NCI-H345 (cell line): ENCODE measurements at places on chromosomes 2 and 18.

- DNase-seq = no peak
Measured at GRCh38 chr2:15769676-15770547, 170.4 kb upstream of the MYCN start.

GRCh38 chr2:43041661-43042360 is 184.6 kb downstream of the ZFP36L2 start:
- no peak for DNase-seq

GRCh38 chr18:40407909-40408308 is 1547.1 kb upstream of the PIK3C3 start:
- DNase-seq = no peak

GRCh38 chr2:37421686-37422085 is 77.3 kb downstream of the QPCT start:
- no peak for DNase-seq

- DNase-seq = no peak
Measured at GRCh38 chr2:98026292-98026691, 30.5 kb upstream of the TMEM131 start.

GRCh38 chr18:26540043-26540628 is 8.2 kb downstream of the KCTD1 start:
- no peak for DNase-seq

DNA sequence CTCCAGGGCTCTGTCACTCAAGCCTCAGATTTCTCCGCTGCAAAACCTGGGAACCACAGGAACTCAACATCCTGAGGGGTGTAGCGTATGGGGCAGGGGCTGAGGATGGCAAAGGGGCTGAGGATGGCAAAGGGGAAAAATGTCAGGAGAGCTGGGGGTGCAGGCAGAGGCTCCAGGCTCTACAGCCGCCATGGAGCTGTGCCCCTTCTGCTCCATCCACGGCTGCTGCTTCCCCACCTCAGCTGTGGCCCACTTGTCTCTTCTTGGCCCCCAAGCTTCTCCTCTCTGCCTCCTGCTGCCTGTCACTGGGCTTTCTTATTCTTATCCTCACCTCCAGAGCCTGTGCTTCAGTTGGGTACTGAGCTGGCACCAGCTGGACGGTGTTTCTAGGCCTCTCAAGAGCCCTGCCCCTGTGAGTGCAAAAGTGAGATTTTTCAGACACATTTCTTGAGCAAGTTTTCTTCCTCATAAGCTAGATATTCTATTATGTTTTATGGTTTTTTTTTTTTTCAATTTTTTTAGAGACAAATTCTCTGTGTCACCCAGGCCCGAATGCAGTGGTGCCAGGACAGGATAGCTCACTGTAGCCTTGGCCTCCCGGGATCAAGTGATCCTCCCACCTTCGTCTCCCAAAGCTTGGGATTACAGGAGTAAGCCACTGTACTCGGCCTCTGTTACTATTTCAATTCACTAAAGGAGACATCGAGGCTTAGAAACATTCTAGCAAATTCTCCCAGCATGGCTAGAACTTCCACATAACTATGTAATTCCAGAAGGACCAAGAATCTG is 49.0 kb downstream of the MARCO start:
- no peak for DNase-seq

- DNase-seq = no peak
Measured at GRCh38 chr2:231512222-231512621, 18.0 kb downstream of the NMUR1 start.

GRCh38 chr2:14816069-14817060 is 183.8 kb downstream of the LRATD1 start:
- no peak for DNase-seq

GRCh38 chr2:68774569-68775271 is 40.1 kb downstream of the ARHGAP25 start:
- no peak for DNase-seq

DNA sequence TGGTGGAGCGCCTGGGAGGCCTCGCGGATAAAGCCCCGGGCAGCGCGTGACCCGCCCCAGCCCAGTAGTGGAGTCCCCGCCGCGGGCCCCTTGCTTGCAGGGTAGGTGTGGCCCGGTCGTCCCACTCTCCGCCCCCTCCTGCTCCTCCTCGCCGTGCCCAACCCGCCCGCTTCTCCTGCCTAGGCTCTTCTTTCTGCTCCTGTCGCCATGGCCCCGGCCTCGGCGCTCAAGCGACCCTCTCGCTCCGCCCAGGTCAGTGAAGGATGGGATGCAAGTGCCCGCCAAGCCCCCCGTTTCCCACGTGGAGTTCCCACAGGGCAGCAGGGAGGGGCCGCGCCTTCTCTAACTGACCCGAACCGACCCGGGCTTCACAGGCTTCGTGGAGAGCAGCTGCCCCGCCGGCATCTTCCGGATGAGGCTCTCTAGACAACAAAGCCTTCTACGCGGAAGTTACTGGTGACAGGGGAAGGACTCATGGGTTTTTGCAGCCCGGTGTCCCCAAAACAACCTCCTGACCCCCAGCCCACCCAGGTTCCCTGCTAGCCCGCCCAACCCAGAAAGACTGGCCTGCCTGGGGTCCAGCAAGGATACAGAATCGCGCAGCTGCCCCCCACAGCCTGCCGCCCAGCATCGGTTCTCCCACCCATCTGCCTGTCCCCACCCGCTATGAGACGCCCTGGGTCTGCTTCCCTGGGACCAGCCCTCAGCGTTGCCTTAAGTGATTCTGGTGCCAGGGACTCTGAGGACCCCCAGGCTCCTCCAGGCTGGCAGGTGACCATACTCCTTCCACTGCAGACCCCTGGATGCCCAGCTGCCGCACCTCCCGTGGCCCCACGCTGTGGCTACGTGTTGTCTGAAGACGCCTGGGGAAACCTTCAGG is 32.8 kb downstream of the TTC32 start:
- no peak for DNase-seq

- DNase-seq = no peak
Measured at GRCh38 chr18:50791599-50792438, 28.0 kb downstream of the MRO start.

DNA sequence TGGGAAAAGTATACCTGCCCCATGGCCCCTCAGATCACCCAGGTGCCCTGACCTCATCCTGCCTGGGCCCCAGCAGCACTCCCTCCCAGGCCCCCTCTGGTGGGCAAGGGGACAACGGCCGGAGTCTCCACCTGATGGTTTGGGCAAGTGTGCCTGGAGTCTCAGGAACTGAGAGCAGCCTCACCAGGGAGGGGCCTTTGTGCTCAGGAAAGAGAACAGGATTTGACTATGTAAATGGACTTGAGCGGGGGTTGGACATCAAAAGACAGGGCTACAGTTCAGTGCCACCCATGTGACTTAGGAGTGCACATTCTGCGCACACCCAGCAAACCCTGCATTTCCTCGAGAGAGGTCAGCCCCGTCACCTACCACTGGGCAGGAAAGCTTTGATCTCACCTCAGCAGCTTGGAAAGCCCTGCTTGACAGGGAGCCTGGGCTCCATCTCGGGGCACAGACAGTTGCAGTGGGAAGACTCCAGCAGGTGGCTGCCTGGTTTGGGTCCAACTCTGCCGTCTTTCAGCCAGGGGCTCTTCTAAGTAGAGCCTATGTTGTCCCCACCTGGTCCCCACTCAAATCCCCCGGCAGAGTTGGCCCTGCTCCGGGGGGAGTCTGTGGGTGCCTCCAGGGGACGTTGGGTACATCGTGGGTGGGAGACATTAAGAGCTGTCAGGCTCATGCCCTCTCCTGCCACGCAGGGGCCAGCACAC is 3.3 kb downstream of the INPP5D start:
- no peak for DNase-seq

DNA sequence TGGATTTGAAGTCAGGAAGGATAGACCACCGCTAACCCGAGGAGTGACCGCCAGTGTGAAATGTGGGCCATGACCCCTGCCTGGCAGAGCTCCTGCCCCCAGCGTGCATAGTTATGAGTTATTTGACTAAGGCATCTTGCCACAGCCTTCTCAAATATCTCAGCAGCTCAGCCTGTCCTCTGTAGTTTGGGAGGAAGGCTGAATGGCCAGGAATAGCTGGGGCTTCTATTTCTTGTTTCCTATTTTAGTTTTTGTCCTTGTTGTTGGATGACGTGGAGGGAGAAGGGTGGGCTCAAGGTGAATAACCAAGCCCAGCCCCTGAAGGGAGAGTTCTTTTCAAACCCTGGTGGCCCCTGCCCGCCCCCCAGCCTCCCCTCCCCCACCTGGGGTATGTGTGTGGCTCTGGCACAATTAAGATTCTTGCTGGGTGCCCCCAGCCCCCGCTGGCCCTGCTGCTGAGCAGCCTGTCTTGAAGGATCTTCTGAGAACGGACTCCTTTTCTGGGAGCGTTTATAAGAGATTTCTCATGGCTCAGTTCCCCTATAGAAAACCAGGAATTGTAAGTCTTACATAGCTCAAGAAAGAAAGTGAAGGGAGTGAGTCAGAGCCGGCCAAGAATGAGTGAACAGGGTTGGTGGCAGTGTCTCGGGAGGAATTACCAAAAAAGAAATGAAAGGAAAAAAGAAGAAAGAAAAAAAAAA is 157.4 kb downstream of the GLI2 start:
- DNase-seq = no peak

DNA sequence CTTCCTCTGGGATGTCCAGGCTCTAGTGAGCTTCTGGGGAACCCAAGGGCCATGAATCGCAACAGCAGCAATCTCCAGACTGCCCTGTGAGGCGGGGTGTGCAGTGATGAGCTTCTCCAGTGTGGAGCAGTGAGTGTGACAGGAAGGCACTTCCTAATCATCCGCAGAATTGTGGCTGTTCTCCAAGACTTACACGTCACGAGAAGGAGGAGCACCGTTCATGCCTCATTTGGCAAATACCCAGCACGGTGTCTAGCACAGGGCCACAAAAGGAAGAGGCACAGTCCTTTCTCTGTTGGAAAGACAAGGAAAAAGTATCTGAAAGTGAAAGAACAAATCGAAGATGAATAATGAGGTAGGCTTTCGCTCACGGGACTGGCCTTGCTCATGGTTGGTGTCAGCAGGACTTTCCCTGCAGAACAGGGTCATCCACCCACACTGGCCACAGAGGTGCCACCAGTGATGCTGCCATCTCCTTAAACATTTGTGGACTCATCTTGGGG is 125.1 kb upstream of the HAAO start:
- DNase-seq = no peak
